ENCODE measurements at places on chromosomes 16 and 17. TPM values are rescaled to one million over a fixed set of nuclear protein-coding genes. Genes with fewer than 3 reads are reported as not detected.

- DNase-seq = no peak
These were observed 431.3 kb downstream of the MAF start for GRCh38 chr16:79169239-79169638.

- DNase-seq = no peak
These were observed 453.2 kb upstream of the SOX9 start for GRCh38 chr17:71667661-71668060.

DNA sequence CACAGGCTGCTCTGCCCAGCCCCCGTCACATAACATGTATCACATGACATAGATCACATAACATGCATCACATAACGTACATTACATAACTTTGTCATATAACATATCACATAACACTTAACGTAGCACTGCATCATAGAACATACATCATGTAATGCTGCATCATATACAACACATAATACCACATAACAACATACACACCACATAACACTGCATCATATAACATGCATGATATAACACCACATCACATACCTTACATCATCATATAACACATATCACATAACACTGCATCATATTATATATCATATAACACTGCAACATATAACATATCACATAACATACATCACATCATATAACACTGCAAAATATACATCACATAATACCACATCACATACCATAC lies 83.8 kb downstream of the AXIN2 start:
- no peak for DNase-seq

GRCh38 chr16:85650844-85651628 lies 37.7 kb downstream of the GINS2 start:
- no peak for DNase-seq

DNA sequence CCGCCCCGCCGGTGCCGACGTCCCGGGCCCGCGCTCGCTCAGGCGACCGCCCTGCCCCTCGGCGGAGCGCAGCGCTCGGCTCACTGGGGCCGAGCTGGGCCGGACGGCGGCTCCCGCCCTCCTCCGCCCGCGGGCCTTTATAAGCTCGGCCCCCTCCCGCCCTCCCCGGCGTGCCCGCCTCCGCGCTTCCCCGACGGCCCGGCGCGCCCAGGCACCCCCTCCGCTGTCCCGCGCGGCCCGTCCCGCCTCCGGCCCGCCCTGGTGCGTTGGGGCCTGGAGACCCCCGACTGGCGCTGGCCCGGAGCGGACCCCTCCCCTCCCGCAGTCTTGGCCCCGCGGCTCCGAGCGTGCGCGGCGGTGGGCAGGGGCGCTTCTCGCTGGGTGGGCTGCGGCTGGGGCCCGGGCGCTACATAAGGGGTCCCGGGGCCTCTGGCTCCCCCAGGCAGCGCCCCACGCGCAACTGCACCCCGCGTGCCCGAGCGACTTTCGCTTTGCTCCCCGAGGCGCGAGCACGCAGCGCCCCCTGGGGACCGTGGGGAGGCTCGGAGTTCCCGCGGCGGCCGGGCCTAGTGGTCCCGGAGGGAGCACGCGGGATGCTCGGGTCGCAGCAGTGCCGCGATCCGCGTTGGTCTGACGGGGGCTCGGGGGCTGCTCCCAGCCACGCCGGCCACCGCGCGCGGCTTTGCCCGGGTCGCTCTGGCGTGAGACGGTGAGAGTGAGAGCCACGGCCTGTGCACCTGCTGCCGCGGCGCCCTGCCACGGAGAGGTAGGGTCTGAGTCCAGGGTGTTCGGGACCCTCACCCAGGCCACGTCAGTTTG lies at the start of gene PIEZO1:
Gene PIEZO1 (minus strand): TSS at position 115 of the 819 bp plus-strand sequence. CDS start 256 bp downstream, outside the sequence.
- no peak for DNase-seq

- DNase-seq = no peak
These were observed 5.4 kb downstream of the ZCCHC14 start for GRCh38 chr16:87487361-87487924.

The CD79B gene
- polyA plus RNA-seq = 1.2 TPM

The CMTR2 gene
- 47.0 TPM for polyA plus RNA-seq

The PRSS36 gene
- polyA plus RNA-seq = 0.90 TPM

The HAGHL gene
- polyA plus RNA-seq = 5.5 TPM

GRCh38 chr17:81242421-81243332 lies 3.6 kb downstream of the NDUFAF8 start:
- no peak for DNase-seq

The KRTAP2-3 gene
- not detected for polyA plus RNA-seq
